CD8-positive, alpha-beta T cell (primary cell): ENCODE measurements at places on chromosomes 3 and 15. TPM values are rescaled to one million over a fixed set of nuclear protein-coding genes. Genes with fewer than 3 reads are reported as not detected.

- DNase-seq: peak; percentile 35
Observed at GRCh38 chr15:66472176-66472999, 25.2 kb downstream of the SNAPC5 start.

CPA3 gene
- not detected for total RNA-seq

ZDHHC23 gene
- total RNA-seq: 4.7 TPM

DNA sequence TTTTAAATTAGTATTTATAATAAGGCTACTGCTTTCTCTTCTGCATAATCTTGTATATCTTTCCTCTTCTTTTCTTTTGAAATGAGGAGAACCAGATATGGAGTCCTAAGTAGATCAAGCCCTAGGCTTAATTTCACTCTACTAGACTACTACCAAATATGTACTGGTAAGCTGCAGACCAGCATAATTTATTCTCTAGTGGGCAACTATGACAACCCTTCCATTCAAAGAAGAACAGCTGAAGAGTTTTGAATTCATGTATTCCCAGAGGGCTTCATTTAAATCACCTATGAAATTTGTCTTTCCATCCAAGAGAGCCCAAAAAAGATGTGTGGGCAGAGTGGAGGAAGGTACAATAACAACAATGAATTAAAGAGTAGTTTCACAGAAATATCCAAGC is 10.0 kb downstream of the RAD18 start:
- no peak for DNase-seq

DNA sequence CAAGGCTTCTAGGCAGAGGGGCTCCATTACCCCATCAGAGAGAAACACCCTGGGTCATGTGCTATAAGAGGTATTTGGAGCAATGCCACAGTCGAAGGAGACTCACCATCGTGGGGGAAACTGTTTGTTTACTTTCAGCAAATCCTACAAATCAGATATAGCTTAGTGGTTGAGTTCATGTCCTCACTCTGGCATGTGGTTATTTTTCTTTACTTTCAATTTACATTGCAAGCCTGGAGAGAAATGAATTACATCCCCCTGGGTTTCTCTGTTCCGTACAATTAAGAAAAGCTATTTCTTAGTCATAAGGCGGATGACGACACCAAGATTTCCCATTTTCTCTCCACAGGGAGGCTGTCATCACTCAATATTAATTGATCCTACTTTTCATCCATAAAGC is 36.9 kb downstream of the RFTN1 start:
- DNase-seq: no peak

VIPR1 gene
- total RNA-seq: 31.2 TPM

DNA sequence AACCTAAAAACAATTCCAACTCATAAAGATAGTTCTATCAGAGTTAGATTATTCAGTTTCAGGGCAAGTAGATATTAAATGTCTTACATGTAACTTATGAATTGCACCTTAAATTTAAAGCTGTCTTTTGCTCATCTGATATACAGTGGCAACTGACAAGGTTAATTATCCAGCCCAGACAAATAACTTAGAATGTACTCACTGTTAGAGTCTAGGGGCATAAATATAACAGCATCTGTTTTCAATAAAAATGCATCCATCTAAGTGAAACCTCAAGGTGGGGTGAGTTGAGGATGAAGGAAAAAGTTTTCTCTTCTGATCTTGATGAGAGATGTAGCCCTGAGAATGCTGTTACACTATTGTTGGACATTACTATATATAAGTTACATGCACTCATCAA is 112.6 kb downstream of the FBN1 start:
- no peak for DNase-seq

DNA sequence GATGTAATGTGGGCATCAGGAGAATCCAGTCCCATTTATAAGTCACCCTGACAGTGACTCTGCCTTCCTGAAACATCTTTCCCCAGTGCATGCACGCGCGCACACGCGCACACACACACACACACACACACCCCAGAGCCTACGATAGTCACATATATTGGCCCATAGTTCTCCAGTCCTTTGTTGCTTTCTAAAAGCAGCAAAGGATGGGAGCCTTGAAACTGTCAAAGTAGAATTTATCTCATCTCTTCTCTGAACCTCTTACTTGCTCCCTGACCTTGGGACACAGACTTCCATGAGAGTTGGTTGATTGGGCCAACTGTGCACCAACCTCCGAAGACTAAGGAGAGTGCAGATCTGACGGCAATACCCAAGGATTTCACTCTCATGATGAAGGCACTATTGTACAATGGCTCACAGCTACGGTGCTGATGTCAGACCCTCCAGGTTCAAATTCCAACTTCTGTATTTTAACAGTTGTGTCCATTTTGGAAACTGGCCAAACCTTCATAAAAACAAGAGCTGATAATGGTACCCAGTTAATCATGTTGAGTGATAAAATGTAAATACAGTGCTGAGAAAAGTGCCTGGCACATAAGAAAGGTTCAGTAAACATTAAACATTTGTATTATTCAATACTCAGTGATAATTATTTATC is 8.3 kb downstream of the CPA3 start:
- no peak for DNase-seq

DNA sequence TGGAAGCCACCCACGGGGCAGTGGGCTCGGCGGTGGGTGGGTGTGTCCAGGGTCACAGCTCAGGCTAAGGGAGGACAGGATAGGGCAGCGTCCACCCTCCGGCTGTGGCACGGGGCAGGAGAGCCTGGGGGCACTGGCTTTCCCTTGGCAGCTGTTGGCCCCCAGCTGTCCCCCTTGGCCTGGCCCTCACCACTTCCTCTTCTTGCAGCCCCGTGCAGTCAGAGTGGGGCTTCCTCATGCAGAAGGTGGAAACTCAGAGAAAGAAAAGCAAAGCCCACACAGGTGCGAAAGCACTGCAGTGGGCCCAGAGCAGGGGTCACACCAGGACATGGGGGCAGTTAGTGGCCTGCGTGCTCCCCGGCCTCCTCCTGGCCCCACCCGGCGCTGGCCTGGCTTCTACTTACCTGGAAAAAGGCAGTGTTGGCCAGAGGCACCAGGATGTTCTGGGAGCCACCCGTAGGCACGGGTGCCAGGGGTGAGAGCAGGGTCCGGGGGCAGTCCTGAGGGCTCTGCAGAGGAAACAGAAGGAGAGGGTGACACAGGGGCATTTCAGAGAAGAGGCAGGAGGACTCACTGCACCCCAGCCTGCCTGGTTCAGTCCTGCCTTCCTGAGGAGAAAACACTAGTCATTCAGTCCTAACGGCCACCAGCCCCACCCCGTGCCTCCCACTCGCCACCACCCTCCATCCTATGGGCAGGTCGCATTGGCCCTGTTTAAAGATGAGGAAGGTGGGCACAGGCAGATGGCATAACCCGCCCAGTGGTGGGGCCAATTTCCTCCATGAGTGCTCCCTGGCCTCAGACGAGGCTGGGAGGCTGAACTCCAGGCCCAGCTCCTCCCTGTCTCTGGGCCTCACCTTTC is 28.3 kb downstream of the PLXND1 start:
- no peak for DNase-seq

DNA sequence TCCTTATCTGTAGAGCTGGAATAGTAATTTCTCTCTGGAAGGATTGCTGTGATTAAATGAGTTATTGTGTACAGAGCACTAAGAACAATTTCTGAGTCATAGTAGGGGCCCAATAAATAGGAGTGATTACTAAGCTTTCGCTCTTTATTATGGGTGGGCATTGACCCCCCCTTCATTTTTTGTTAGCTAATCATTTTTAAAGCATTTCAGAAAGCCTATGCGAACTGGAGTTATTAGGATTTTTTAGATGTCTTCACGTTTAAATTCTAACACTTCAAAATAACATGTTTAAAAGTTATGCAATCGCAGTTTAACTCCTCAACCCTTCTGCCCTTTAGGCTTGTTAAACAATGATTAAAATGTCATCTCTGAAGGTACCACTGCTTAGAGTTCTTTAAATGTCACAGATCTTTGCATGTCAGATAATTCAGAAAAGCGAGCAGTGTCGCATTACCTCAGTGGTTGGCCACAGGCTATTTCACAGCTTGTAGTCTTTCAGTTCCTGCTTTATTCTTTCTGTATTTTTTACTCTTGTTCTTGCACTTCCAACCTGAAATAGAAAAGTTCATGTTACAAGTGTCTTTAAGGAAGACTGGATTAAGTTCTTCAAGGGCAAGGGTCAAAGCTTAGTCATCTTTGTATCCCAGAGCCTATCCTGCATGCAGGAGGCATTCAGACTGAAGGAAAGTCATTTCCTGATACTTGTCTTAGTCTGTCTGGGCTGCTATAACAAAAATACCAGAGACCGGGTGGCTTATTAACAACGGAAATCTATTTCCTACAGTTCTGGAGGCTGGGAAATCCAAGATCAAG is 102.9 kb downstream of the FNDC3B start:
- no peak for DNase-seq

GRCh38 chr15:56496635-56497034 is 31.7 kb upstream of the MNS1 start:
- no peak for DNase-seq

SLC9C1 gene
- total RNA-seq: not detected

DNA sequence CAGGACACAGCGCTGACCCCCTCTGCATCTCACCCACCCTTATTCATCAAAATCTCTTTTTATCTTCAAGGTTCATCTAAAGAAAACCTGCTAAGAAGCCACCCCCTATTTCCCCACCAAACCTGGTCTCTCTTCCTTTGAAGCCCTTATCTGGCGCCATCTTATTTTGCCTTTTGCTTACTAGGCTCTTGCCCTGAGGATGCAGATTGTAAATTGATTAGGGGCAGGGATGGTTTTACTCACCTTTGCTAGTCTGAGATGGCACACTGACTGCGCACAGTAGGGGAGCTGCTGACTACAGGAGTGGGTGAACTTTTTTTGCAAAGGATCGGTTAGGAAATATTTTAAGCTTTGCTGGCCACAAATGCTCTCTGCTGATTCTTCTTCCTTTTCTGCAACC is 78.9 kb upstream of the BHLHE40 start:
- DNase-seq: no peak

- DNase-seq: no peak
Observed at GRCh38 chr15:95923792-95924191, 406.7 kb upstream of the NR2F2 start.

DNA sequence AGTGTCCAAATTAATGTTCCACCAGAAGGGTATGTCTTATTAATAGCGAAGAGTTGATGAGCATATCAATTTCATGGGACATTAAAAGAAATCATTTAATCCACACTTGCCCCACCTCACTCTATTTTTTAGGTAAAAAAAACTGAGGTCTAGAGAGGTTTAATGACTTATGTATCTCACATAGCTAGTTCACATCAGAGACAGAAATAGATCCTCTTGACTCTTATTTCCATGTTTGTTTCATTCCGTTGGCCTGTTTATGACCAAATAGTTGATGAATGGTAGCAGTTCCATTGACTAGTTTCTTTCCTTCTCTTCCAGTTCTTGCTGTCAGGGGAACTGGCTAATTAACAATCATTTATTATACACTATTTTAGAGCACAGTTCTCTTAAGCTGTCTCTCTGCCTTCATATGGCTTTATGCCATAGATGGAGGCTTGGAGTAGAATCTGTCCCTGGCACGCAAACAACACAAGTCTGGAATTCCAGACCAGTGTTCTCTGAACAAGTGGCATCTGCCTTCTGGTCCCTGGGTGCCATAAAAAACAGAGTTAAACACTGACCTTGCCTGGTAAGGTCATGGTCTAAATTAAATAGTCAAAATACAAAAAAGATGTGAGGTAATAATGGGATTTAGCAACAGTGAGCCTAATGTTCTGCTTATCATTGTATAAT is 220.0 kb upstream of the CGNL1 start:
- DNase-seq: no peak

CACNA2D3 gene
- total RNA-seq: not detected

- no peak for DNase-seq
Observed at GRCh38 chr15:87349181-87349580, 907.4 kb downstream of the NTRK3 start.

- DNase-seq: peak; percentile 29
Observed at GRCh38 chr3:107206141-107206540, 171.1 kb upstream of the CCDC54 start.

DNA sequence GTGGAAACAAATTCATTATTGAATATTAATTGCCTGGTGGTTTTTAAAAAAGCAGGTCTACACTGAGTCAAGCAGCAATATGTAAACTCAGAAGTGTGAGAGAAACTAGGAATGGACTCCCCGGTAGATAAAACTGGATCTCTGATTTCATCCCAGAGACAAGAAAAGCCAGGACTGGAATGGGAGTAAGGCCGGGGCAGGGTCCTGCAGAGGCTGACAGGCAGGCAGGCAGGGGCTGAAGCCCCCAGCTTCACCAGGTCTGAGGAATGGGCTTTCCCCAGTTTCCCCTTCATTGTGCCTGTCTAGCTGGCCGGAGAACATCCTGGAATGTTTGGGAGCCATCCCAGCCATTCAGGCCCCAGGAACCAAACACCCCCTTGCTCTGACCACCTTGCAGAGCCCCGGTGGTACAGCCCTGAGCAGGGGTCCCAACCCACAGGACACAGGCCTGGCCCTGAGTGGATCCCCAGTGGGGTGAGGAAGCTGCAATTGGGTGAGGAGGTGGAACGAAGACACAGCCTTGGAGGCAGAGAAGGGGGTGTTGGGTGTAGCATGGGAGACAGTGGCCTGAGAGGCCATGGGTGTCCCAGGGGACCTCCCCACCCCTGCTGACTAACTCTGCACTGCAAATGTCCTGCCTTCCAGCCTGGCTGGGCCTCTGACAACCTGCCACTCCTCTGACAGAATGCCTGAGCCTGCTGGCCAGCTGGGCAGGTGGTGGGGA is 31.7 kb upstream of the XYLB start:
- no peak for DNase-seq

OCA2 gene
- total RNA-seq: not detected

DLL4 gene
- 0.08 TPM for total RNA-seq

GRCh38 chr15:38565287-38565670 is 665 bp upstream of the RASGRP1 start:
- DNase-seq: no peak

DNA sequence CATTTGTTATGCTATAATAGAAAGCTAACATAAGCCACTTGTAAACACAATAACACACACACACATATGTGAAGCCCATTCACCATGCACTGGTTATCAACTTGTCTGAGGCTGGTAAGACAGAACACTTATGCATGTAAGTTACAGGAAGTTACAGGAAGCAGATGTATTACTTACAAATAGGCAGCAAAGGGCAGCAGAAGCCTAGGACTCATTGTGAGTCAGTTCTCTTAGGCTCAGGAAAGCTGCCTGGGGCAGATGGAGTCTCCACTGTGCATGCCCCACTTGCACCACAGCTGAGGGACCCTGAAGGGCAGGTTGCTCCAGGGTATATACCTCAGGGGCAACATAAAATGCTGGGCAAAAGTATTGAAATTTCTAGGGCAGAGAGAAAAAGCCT is 748.8 kb upstream of the CCDC54 start:
- DNase-seq: no peak

- no peak for DNase-seq
Observed at GRCh38 chr3:150411976-150412375, 3.9 kb downstream of the TSC22D2 start.

- no peak for DNase-seq
Observed at GRCh38 chr15:96374499-96374898, 44.0 kb downstream of the NR2F2 start.

SI gene
- not detected for total RNA-seq

- no peak for DNase-seq
Observed at GRCh38 chr15:58476525-58477162, 44.9 kb downstream of the LIPC start.

TTLL13 gene
- total RNA-seq: 0.28 TPM

WNT7A gene
- 5.1 TPM for total RNA-seq
